ENCODE measurements at places on chromosomes 7 and 10.

GRCh38 chr10:109275960-109276359 is 647.4 kb downstream of the XPNPEP1 start:
- DNase-seq: no peak

GRCh38 chr7:16509829-16510228 is 16.8 kb upstream of the LRRC72 start:
- no peak for DNase-seq

DNA sequence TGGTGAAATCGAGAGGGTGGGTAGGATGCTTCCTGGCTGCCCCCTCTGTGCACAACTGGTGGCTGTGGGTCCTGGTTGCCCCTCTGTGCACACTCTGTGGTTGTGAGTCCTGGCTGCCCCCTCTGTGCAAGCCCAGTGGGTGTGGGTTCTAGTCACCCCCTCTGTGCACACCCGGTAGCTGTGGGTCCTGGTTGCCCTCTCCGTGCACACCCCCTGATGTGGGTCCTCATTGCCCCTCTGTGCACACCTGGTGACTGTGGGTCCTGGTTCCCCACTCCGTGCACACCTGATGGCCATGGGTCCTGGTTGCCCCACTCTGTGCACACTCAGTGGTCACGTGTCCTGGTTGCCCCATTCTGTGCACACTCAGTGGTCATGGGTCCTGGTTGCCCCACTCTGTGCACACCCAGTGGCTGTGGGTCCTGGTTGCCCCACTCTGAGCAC is 20.3 kb upstream of the RET start:
- DNase-seq: no peak

- DNase-seq: no peak
These were observed 13.4 kb downstream of the SLC29A4 start for GRCh38 chr7:5296015-5296610.

GRCh38 chr10:34967335-34967880 is 122.7 kb downstream of the CUL2 start:
- peak; percentile 21 for DNase-seq

GRCh38 chr7:116495736-116496135 is 3.8 kb upstream of the CAV2 start:
- DNase-seq: no peak

DNA sequence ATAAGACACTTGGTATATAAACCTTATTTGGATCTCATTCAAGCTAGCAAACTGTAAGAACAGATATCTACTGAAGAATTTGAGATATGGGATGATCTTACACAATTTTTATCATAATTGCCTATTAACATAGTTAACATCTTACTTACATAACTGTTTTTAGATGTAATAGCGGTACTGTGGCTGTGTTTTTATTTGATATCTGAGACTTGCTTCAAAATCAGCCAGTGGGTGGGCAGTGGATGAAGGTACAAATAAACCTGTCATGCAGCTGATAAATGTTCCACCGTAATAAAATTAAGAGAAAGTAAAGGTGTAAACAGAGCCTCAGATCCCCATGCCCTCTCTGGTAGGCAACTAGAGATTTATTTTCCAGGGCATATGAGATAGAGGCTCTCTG is 28.4 kb upstream of the PTPRN2 start:
- DNase-seq: no peak

All from retina (tissue), 1 donor.